ENCODE measurements at places on chromosomes 2 and 18.

DNA sequence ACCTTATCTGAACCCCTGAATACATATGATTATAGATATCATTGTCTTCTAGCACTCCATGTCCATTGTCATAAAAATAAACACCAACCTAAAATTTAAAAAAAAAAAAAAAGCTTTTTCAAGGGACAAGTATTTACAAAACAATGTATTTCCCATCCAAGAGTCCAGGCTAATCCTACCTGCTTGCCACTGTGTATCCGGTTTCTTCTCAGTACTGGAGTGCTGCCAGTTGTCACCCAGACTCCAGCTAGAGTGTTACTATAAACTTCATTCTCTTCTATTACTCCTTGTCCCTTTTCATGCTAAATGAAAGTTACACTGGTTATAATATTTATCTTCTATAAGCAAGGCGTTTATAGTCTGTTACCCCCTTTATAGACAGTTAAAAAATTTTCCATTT is 35.8 kb downstream of the MSH6 start:
- DNase-seq = no peak

- DNase-seq = no peak
Measured at GRCh38 chr2:184037273-184037672, 561.1 kb upstream of the ZNF804A start.

DNA sequence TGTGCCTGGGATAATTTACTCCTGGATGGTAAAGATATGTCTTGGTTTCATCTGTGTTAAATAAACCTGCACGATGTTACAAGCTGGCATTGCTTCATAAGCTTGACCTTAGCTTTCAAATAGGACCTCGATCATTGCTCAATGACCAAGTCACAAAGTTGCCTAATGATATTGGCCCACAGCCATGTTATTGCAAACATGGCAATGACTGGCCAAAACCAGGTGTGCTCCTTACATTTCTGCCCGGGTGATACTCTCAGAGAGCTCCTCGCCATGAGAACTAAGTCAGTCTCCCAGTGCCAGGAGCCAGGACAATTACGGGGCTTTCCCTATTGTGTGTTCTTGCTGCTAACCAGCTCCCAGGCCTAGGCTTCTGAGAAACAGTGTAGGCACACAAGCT is 72.5 kb upstream of the CYP1B1 start:
- no peak for DNase-seq

- DNase-seq = no peak
Measured at GRCh38 chr18:50458796-50459195, 84.0 kb downstream of the SKA1 start.

- peak; percentile 92 for DNase-seq
Measured at GRCh38 chr2:173590276-173590861, 235.7 kb downstream of the CDCA7 start.

- no peak for DNase-seq
Measured at GRCh38 chr2:9795071-9795470, 48.2 kb upstream of the TAF1B start.

GRCh38 chr18:63042351-63042750 is 277.2 kb downstream of the BCL2 start:
- no peak for DNase-seq

GRCh38 chr2:23498943-23499342 is 114.0 kb downstream of the KLHL29 start:
- DNase-seq = no peak

- no peak for DNase-seq
Measured at GRCh38 chr2:170985407-170985806, 56.4 kb downstream of the GORASP2 start.

DNA sequence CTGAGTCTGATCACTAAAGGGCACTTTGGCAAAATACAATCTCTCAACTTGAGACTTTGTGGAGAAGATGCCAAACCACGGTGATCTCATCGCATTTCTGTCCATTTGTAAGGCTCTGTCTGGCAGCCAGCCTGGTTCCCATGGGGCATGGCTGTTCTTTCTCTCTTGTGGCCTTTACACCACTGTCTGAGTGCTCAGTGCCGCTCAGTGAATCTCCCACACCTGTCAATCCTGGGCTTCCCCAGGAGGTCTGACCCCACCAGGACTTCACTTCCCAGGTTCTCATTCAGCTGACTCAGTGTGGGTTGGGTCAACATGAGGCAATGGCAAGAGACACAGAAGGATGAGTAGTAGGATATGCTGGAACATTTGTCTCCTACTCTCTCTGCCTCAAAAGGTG is 96.8 kb upstream of the TRIB2 start:
- DNase-seq = no peak

DNA sequence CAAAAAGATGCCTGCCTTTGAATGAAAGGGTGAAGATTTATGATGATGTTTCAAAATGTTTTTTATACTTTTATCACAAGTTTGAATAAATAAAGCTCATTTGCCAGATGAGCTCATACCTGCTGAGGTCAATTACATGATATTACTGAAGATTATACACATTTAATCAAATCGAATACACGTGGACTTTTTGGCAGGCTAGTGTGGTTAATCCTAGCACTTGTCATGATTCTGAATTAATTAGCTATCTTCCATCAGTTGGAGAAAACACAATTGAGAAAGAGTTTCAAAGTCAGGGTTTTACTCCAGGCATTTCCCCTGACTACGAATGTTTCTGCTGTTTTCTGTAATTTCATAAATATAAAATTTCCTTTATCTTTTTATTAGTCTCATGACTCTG is 54.4 kb downstream of the LRPPRC start:
- DNase-seq = no peak

- no peak for DNase-seq
Measured at GRCh38 chr2:61762292-61762691, 91.6 kb downstream of the FAM161A start.

- no peak for DNase-seq
Measured at GRCh38 chr2:134234535-134234934, 19.3 kb upstream of the MGAT5 start.

GRCh38 chr2:175571078-175571653 is 389.7 kb upstream of the ATP5MC3 start:
- no peak for DNase-seq

- DNase-seq = no peak
Measured at GRCh38 chr2:70009762-70010575, 48.5 kb upstream of the ASPRV1 start.

- no peak for DNase-seq
Measured at GRCh38 chr18:30915336-30915988, 127.1 kb downstream of the DSC3 start.

DNA sequence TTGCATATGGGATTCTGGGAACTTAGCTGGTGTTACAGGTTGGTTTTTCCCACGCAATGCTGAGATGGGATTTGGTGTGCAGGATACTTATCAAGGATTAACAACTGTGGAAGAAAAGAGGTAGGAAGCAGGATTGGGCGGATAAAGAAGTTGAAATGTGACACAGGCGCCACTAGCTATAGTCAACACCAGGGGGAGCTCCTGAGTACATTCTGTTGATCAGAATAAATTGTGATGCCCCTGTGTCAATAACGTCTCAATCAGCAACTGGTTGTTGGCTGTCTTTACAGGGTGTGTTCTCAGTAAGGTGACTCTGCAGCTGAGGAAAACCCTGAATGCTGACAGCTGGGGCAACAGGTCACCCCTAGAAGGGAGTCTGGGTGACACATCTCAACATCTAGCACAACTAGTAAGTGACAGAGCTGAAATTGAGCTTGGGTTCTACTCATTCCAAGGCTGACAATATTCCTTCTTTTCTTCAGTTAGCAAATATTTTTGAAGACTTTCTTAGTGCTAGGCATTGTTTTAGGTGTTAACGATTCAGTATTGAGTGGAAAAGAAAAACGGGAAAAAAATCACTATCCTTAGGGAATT is 143.0 kb downstream of the ARL6IP6 start:
- peak; percentile 8 for DNase-seq

- DNase-seq = no peak
Measured at GRCh38 chr18:60500960-60501359, 128.4 kb upstream of the MC4R start.

DNA sequence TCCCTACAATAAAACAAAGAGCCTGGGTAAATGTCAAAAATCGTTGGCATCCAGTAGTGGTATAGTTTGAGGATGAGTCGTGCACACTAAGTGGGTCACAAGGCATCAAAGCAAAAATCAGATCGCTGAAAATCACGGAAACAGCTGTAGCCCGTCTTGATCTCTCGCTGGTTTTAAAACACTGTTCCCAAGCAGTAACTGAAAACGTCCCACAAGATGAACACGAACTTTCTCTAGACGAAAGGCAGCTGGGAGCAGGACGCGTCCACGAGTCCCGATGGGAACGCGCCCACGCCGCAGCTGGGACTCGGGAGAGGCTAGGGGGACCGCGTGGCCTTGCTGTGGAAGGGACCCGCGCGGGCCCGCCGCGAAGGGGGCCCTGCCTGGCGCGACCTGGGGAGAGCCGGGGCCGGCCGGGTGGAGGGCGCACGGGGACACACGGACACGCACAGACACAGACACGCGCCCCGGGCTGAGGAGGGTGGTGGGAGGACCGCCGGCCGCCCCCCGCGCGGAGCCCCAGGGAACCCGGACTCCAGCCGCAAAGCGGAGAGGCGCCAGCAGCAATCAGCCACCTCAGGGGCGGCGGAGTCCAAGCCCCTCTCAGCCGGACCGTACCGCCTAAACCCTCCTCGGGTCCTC is 651 bp downstream of the STK17B start:
- DNase-seq = peak; percentile 41

DNA sequence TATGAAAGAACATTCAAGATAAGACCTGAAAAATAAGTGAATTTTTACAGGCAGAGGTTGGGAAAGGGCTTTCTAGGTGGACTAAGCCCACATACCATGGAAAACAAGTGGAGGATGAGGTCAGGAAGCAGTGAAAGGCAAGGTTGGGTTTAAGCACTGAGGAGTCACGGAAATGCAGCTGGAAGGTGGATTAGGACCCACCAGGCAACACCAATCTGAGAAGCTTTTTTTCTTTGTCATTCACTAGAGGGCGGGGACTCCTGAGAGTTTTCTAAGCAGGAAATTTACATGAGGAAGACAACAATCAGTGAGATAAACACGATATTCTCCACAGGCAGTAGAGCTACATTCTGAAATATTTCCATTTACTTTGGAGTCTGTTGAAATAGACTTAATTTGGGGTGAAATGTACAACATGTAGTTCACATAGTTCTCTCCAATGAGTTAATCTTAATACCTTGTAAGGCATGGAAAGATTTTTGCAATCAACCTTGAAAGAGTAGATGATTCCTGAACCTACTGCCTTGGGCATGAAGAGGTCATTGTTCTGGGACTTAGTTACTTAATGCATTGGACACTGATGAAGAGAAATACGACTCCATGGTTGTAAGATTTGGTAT is 40.7 kb downstream of the VIT start:
- no peak for DNase-seq

- DNase-seq = no peak
Measured at GRCh38 chr18:75216911-75217689, 6.5 kb downstream of the TSHZ1 start.

DNA sequence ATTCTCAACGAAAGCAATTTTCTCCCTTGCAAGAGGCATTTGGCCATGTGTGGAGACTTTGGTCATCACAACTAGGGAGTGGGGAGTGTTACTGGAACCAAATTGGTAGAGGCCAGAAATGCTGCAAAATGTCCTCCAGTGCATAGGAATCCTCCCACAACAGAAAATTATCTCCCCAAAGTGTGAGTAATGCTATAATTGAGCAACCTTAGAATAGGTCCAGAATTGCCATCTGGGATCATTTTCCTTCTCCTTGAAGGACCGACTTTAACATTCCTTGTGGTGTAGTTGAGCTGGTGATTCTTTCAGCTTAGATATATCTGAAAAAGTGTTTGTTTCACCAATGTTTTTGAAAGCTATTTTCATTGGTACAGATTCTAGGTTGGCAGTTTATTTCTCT is 111.2 kb upstream of the SMIM21 start:
- no peak for DNase-seq

DNA sequence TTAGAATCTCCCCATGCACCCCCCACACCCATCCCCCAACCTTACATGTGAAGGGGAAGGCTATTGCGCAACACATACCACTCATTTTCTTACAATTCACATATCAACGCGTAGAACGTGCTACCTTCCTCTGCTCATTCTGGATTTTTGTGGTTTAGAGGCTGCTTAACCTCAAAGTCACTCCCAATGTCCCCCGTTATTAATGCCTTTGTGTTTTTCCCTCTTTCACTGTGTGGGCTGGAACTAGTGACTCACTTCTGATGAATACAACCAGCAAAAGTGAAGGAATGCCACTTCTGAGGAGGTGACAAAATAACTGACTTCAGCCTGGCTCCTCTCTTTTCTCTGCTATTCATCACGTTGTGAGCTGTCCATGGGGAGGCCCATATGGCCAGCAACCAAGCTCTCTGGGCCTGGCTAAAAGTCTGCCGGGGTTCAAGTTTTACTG is 342.5 kb upstream of the NXPH2 start:
- peak; percentile 88 for DNase-seq

DNA sequence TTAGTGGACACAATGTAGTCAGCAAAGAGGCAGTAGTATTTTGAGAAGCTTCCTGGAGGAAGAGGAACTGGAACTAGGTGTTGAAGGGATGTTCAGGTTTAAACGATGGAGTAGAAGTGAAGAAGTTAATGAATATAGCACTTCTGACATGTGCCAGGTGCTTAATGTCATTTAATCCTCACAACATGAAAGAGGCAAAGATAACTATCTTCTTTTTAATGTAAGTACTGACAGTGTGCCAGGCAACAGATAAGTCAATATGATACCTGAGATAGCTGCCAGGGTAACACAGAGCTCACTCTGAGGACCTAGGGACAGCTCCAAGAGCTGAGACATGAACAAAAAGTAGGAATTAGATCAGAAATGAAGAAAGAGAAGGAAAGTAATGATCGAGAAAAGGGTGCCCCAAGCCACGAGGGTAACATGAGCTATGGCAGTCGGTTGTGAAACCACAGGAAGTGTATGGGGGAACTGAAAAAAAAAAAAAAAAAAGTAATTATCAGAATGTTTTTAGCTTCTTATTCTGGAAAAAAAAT is 140.7 kb downstream of the RNF144A start:
- no peak for DNase-seq

DNA sequence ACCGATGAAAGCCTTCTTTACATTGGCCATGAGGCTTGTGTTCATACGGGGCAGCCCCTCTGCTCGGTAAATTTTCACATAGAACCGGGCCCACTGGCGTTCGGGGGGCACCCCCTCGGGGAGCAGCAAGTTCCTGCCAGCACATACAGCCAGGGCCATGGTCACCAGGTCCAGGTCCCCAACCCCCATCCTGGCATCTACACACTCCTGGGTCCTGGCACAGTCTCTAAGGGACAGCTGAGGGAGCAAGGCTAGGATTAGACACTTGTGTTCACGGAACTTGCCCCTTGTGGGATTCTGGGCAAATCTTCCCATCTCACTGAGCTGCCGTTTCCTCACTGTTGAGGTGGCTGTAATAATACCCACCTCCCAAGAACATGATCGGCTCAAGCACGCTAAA is 5.6 kb upstream of the OTOF start:
- no peak for DNase-seq
